T follicular helper cell (primary cell): ENCODE measurements at places on chromosomes 7 and 10.

- no peak for DNase-seq
Observed at GRCh38 chr10:72292223-72292691, 18.5 kb downstream of the DDIT4 start.

DNA sequence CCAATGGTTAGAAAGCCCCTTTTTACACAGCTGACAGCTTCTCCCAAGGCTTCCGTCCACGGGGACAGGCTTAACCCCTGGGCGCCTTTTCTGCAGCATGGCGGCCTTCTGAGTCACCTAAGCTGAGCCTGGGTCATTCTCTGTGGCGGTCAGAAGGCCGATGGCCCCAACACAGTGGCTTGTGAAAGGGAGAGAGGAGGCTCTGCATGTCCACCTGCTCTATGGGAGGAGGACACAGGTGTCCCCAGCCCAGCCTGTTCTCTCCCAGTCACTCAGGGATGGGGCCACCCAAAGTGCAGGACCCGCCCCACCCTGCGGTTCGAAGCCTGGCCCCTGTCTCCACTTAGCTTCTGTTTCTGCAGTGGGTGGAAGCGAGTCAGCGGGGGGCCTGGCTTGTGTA is 20.4 kb upstream of the TTYH3 start:
- no peak for DNase-seq

DNA sequence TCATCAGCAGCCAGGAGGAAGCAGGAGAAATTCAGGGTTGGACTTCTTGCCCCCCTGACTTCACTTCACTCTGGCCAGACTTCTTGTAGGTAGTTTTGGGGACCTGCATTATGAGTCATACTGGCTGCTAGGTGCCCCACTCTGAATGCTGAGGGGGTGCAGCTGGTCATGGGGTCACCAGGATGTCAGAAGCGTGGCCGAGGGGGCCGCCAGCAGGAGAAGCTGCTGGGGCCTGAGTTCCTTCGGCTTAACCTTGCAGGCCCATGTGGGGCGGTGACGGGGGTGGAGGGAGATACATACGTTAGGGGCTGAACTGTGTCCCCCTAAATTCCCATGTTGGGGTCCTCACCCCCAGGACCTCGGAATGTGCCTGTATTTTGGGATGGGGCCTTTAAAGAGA is 18.2 kb downstream of the UNCX start:
- no peak for DNase-seq

DNA sequence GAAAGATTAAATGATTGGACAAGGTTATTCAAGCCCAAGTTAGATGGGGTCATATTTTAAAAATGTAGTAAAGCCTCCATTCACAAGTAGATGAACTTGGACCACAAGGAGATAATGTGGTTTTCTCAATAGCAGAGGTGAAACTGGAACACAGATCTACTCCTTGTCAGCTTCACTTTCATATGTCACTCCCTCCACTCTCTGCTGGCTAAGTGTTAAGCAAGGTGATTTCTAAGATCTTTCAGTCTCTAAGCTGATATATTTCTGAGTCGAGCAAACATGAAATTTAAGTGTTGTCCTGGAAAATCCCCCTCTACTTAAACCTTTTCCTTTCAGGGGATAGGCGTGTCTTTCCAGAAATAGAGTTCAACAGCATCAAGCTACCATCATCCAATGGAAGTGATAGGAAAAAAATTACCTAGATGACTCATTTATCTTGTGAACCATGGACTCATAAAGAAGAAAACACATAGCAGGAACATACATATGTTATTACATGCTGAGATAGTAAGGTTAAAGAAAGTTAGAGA is 275.0 kb downstream of the PTEN start:
- DNase-seq: no peak

DNA sequence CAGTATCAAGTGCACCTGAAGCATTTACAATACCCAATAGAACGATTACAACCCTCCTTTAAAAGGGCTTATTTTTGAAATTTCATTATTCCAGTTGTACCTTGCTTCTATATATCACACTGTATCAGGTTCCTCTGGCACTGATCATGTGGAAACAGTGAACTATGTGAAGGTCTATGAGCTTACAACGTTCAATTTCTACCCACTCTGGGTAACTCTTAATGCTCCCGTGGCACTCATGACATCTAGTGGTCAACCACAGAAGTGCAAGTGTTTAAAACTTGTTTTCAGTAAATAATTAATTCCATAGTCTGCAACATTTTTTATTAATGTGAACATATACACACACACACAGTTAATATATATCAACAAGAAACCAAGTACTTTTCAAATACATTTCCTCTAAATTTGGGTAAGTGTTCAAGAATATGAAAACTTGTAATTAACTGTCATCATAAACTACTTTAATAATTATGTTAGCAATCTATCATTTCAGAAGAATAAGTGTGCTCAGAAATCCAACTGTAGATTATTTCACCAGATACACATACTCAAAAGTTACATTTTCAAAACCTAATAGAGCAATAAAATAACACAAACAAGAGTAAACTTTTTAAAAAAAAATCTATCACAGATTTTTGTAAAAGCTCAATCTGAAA is 61.0 kb downstream of the MPP7 start:
- DNase-seq: peak; percentile 7

- no peak for DNase-seq
Observed at GRCh38 chr10:97584798-97585438, 729 bp downstream of the HOGA1 start.

GRCh38 chr7:42561797-42562196 is 324.8 kb upstream of the GLI3 start:
- no peak for DNase-seq
